ENCODE measurements at places on chromosomes 1 and 21.

GRCh38 chr1:229129301-229130027, 141.4 kb upstream of the RAB4A start:
- no peak for DNase-seq

GRCh38 chr1:68213843-68214242, 18.5 kb downstream of the WLS start:
- DNase-seq, result no peak

DNA sequence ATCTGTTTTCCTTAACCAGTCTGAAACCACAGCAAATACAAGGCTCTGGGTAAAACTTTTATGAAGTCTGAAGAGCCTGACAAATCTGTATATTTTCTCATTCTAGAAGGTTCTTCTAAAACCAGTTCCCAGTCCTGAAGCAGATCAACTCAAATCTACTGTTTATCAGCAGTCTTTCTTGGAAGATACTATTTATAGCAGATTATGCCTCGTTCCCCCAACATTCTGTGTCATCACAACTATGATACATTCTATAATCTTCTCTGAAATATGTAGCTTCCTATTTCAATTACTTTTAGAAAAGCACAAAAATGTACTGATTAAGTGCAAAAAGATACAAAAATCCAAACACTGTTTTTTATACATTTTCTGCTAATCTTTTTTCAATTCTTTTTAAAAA, 67.5 kb downstream of the NIBAN1 start:
- DNase-seq, result no peak

GRCh38 chr21:34745557-34746255, 76.9 kb downstream of the CLIC6 start:
- DNase-seq, result peak; percentile 82

GRCh38 chr1:7648761-7649384, 122.2 kb upstream of the VAMP3 start:
- DNase-seq, result no peak

- DNase-seq, result no peak
Observed at GRCh38 chr21:35509001-35509704, 460.1 kb upstream of the RUNX1 start.

- no peak for DNase-seq
Observed at GRCh38 chr21:45547545-45547900, 5.3 kb upstream of the SLC19A1 start.

Measured in kidney capillary endothelial cell (primary cell).